ENCODE measurements at places on chromosomes 7 and 10.
A peak's percentile ranks its signal among the peaks of the same experiment; 100 is the strongest.

DNA sequence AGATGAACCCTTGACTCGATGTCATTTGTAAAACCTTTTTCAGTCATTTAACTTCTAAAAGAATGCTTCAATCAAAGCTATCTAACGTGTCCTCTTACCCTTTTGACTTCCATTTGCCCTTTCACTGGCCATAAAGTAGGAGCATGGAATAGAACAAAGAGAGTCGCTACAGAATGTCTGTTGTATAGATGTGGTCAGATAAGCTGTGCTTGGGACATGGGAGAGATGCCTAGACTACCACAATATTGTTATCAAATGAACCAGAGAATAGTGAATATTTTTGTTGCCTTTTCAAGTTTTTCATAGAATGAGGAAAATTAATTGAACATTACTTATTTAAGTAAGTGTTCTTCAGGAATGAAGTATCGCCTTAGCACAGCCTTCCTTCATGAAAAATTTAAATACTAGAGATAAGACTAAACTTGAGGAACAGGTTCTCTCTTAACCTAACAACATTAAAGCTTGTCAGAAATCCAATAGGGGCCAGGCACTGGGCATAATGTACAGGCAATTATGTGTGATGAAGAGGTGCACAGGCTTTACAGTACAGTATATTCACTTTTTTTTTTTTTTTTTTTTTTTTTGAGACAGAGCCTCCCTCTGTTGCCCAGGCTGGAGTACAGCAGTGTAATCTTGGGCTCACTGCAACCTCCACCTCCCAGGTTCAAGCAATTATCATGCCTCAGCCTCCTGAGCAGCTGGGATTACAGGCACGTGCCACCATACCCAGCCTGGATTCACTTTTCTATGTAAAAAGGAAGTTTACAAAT lies 7.5 kb upstream of the KMT2E start:
- DNase-seq = no peak

GRCh38 chr10:120172356-120172755 lies 279.8 kb downstream of the SEC23IP start:
- no peak for DNase-seq

- DNase-seq = peak; percentile 78
These were observed 11.0 kb downstream of the MYO1G start for GRCh38 chr7:44967571-44968446.

- DNase-seq = no peak
These were observed 143.0 kb upstream of the HDAC9 start for GRCh38 chr7:18352339-18353255.

DNA sequence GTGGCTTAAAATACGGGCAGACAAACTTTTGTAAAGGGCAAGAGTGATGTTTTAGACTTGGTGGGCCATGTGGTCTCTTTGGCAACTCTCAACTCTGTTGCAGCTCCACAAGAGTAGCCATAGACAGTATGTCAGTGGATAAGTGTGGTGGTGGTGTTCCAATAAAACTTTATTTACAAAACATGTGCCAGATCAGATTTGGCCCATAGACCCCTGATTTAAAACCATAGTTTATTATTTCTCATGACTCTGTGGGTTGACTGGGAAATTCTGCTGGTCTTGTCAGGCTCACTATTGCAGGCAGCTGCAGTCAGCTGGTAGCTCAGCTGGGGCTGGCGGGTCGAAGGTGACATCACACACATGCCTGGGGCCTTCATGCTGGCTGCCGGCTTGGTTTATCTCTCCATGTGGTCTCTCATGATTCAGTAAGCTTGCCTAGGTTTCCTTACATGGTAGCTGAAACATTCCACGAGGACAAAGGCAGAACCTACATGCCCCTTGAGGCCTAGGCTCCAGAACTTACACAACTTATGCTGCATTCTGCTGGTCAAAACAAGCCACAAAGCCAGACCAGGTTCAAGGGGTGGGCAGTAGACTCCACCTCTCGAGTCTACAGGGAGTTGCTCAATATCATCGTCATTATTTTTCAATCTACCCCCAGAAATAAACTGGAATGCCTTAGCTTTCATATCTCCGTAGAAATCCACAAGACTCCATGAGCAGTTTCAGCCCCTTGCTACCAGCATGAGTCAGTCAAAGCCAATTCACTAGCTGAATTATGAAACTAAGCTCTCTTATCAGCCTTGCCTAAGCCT lies 245.7 kb downstream of the WDR11 start:
- no peak for DNase-seq

DNA sequence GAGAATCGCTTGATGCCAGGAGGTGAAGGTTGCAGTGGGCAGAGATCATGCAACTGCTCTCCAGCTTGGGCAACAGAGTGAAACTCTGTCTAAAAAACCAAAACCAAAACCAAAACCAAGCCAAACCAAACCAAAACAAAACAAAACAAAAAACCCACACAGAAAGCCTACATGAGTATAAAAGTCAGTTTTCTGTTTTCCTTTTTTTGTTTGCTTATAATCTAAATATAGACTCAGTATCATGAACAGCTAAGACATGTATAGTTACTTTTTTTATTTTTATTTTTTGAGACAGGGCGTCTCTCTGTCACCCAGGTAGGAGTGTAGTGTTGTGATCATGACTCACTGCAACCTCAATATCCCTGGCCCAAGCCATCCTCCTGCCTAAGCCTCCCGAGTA lies 16.8 kb upstream of the MTPN start:
- no peak for DNase-seq

DNA sequence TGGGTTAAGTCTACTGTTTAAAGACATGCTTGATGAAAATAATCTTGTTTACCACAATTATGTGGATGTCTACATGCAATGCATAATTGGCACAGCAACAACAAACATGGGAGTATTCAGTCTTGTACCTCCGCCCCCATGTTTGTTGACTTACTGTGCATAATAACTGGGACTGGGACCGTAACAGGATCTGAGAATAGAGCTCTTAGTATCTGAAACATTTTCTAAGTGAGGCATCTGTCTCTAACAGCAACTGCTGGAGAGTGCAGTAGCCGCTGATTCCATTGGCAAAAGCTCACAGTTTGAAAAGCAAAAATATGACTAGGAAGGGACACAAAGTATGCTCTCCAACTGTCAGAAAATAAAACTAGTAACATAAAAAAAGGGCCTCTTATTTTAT lies 61.6 kb downstream of the ENO4 start:
- DNase-seq = no peak

- DNase-seq = no peak
These were observed 4.4 kb downstream of the RNF216 start for GRCh38 chr7:5776894-5777660.

DNA sequence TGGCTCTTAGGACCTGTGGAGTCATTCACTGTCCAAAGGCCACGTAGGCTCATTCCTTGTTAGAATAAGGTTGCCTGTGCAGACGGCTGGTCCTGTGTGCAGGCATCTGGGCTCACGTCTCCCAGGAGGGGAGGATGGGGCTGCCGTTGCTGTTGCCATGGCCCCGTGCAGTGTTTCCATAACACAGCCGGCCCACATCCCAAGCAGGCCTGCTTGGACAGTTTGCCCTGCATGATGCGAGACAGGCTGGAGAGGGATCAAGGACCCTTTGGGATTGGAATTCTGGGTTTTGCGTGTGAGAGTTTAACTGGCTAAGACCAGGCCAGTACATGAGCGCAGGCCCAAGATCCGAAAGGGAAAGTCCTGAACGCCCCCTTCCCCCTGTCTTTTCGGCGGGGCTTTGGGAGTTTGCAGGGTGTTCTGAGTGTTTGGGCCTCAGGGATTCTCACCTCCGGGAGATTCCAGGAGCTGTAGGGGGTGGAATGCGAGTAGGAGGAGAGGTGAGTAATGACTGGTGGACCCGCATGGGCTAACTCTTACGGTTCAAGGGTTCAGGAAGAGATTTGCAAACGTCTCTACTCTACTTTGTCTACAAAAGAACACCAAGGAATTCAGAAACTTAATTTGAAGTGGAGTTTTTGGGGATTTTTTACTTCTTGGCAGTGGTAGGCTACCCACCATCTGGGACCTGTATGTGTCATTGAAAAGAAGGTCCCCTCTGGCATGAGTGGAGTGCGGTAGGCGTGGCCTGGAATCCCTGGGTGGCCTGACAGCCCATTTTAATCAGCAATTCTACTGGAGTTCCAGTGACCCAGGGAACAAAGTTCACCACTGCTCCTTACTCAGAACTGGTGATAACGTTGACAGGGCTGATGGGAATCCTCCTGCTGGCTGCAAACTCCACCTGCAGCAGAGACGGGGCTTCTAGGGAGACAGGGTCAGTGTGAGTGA lies 125.4 kb downstream of the ITIH5 start:
- no peak for DNase-seq

DNA sequence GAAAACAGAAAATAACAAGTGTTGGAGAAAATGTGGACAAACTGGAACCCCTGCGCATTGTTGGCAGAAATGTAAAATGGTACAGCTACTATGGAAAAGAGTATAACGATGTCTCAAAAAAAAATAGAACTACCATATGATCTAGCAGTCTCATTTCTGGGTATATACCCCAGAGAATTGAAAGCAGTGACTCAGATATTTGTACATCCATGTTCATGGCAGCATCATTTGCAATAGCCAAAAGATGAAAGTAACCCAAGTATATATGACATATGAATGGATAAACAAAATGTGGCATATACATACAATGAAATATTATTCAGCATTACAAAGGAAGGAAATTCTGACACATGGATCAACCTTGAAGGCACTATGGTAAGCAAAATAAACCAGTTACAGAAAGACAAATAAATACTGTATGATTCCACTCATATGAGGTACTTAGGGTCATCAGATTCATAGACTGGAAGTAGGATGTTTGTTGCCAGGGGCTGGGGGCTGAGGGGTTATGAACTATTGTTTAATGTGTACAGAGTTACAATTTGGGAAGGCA lies 4.9 kb downstream of the NRCAM start:
- no peak for DNase-seq

- no peak for DNase-seq
These were observed 541.0 kb upstream of the FZD8 start for GRCh38 chr10:36183056-36183455.

DNA sequence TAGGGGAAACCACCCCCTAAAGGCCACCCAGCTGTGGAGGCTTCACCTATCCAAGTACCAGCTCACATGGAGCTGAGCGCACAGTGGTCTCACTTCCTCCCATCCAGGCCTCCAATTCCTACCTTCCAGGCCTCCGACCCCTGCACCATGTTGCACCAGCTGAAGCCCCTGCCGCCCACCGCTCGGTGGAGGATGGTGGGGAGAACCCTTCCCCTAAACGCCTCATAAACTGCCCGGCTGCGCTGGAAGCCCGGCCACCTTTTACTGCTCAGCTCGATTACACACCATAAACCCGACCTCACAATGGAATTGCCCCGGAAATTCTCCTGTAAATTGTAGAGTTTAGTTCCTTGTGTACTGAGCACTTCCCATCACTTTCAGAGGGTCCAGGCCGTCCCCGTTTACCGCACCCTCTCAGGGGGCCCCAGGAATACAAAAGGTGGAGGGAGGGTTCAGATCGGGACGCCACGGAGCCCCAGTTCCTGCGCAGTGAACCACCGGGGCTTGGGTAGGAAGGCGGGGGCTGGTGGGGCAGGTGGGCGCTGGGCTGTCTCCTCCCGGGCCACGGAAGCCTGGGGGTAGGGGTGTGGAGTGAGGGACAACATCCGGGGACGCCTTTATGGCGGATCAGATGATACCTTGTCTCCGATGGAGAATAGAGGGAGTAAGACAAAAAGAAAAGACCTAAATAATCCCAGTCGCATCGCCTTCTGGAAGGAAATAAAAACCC lies 1.4 kb upstream of the HOXA7 start:
- peak; percentile 85 for DNase-seq

- no peak for DNase-seq
These were observed 306.7 kb downstream of the CRPPA start for GRCh38 chr7:16114633-16115032.

Data from mesenteric fat pad (tissue), 1 donor.